Stimulated activated CD4-positive, alpha-beta T cell treated with anti-CD3 and anti-CD28 coated beads, Interleukin-12 subunit alpha, Interleukin-12 subunit beta, amount 100 ng/mL, for 48 hours (primary cell): ENCODE measurements at places on chromosomes 16 and 17.

- DNase-seq, result no peak
These were observed 1.0 kb downstream of the ORAI3 start for GRCh38 chr16:30949650-30950515.

GRCh38 chr17:19762515-19762961, 14.4 kb upstream of the ALDH3A1 start:
- peak; percentile 45 for DNase-seq

- no peak for DNase-seq
These were observed 14.4 kb upstream of the PHLPP2 start for GRCh38 chr16:71738855-71739254.

GRCh38 chr17:31405890-31406371, 14.5 kb downstream of the RAB11FIP4 start:
- no peak for DNase-seq

GRCh38 chr17:58059141-58059540, 24.1 kb upstream of the DYNLL2 start:
- no peak for DNase-seq

DNA sequence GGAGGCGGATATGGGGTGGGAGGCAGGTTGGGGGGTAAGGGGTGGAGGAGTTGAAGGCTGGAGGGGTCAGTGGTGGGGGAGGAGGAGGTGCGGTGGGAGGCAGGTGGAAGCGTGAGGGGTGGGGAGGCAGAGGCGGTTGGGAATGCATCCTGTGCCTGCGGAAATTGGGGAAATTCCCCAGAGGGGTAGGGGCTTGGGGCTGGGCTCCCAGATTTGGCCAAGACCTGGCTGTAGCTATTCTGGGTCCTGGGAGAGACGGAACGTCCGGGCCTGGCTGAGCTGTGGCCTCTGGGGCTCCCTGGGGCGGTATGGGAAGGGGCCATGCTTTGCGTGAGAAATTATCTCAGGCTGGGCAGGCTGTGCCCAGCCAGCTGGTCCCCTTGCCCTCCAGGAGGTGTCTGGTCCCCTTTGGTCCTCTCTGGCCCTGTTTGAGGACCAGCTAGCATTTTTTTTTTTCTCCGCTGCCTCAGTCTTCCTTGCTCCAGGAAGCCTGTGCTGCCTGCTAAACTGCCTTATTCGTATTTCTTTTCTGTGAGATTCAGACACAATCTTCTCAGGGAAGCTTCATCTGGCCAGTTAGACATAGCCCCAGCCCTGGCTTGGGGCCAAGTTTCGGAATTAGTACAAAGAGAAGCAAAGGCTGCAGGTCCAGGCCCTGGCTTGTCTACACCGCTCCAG, 7.3 kb upstream of the TRPV2 start:
- DNase-seq, result no peak

DNA sequence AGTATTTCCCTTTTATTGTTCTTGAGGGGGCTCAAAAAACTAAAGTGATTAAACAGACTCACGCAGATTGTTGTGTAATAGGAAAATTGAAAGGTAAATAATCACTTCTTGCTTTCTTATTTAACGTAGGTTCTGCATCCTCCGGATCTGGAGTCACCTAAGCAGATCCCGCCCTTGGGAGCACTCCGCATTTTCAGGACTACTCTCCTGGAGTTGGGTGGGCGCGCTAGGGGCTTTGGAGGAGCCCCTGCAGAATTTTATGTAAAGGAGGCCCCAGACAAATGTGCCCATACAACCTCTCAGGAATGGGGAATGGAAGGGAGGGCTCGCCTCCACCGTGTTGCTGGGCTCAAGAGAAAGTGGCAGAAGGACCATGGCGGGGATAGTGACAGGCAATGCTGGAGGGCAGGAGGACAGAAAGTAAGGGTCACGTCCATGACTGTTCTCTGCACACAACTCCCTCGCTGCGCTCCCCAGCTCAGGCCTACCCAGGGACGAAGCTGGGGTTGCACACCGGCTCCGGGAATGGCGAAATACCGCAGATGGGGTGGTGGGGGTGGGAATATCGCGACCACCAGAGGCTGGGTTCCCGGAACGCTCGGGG, 8.3 kb downstream of the MT2A start:
- no peak for DNase-seq

DNA sequence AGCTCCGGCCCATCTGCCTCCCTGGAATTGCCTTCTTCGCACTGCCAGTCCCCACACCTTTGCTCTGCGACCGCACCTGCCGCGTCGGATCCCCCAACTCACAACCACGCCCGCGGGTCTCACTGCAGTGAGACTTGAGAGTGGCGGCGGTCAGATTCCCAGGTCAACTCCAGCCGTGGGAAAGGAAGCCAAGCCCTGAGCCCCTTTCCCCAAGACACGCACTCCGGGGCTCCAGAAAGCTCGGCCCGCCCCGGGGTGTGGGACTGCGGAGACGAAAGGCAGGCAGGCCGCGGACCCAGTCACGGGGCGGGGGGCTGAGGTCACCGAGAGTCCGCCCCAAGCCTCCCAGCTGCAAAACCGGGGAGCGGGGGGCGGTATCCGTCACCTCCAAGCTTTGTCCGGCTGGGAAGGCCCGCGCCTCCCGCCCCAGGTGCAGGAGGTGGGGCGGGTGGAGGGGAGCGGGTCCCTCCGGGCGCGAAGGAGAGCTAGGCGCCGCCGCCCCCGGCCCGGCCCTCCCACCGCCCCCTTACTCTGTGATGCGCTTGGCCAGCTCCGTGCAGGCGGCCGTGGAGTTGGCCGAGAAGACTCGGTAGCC, 615 bp downstream of the PRPSAP1 start:
- no peak for DNase-seq

- no peak for DNase-seq
These were observed 197.5 kb downstream of the CYLD start for GRCh38 chr16:50939356-50939755.

DNA sequence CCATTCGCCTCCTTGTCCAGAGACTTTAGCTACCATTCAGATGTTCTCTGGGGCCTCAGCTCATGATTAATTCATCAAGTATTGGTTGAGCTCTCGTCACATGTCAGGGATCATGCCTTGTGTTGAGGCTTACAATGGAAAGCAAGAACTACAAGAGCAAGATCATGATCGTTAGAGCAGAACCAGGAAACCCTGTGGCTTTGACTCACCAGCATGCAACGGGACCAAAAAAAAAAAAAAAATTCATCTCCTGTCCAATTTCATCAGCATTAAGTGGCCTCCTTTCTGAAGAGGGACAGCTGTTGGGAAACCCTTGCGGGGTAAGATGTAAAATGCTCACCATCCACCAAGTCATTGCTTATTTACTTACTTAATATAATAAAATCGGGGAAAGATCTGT, 12.1 kb upstream of the USP10 start:
- DNase-seq, result no peak

- no peak for DNase-seq
These were observed 769 bp downstream of the KIF2B start for GRCh38 chr17:53823341-53824050.

DNA sequence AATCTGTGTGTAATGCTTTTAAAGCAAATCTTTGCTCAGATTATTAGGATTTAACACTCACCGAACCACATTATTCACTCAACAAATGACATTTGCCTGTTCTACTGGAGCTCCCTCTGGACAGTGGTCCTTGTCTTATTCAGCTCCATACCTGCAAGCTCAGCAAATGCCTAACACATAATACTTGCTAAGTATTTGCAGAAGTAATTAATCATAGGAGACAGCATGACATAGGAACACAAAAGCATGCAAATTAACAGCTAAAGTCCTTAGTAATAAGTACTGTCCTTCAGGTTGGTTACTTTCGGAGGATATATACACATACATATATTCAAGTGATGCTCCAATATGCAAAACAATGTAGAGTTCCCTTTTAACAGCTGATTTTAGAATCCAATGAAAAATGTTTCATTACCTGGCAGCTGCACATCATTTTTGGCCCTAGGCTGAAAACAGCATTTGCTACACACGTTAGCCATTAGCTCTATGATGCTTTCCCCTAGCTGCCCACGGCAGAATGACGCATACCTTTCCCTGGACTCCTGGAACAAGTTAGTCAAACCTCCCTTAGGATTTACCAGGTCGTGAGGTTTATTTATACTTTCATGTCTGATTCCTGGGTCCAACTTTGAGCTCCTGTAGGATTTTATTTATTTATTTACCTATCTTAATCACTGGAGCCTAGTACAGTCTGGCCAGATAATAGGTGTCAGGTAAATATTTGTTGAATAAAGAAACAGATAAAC, 8.6 kb downstream of the BRD7 start:
- no peak for DNase-seq

GRCh38 chr17:5485270-5486205, at the start of gene DERL2:
Gene DERL2, minus strand, starts transcription at chr17:5486178. Its CDS starts 17 bp downstream, at chr17:5486161.
- DNase-seq, result no peak

GRCh38 chr16:58574895-58575294, 54.7 kb downstream of the CNOT1 start:
- DNase-seq, result no peak

- DNase-seq, result no peak
These were observed 207.6 kb downstream of the FTO start for GRCh38 chr16:53911513-53911912.

- DNase-seq, result no peak
These were observed 363 bp downstream of the KARS1 start for GRCh38 chr16:75647112-75647491.

- DNase-seq, result no peak
These were observed 92.1 kb downstream of the ABCC6 start for GRCh38 chr16:16131204-16131603.

DNA sequence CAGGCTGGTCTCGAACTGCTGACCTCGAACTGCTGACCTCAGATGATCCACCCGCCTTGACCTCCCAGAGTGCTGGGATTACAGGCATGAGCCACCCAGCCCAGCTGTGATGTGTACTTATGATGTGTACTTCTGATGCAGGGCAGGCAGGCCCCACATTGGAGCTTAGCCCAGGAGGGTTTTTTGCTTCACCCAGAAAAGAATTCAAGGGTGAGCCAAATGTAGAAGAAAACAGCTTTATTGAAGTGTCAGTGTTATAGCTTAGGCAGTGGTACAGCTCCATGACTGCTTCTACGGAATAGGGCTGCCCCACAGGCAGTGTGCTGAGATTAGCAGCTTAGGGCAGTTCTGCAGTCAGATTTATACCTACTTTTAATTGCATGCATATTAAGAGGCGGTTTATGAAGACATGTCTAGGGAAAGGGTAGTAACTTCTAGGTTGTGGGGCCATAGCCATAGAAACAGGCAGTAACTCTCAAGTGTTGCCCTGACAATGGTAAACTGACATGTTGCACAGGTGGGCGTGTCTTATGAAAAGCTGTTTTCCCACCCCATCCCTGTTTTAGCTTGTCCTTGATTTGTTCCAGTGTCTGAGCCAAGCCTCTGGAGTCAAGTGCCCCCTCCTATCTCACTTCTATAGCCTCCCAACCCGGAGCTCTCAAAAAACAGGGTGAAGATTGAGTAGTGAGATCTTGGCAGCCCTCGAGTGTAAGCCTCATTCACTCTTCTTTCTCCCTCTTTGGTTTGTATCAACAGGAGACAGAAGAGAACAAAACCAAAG, 24.1 kb upstream of the POLR3E start:
- DNase-seq, result no peak

- DNase-seq, result no peak
These were observed 38.4 kb upstream of the EMP2 start for GRCh38 chr16:10618710-10619209.
